ENCODE measurements at places on chromosomes 13 and 19. TPM values are rescaled to one million over a fixed set of nuclear protein-coding genes. Genes with fewer than 3 reads are reported as not detected.

DNA sequence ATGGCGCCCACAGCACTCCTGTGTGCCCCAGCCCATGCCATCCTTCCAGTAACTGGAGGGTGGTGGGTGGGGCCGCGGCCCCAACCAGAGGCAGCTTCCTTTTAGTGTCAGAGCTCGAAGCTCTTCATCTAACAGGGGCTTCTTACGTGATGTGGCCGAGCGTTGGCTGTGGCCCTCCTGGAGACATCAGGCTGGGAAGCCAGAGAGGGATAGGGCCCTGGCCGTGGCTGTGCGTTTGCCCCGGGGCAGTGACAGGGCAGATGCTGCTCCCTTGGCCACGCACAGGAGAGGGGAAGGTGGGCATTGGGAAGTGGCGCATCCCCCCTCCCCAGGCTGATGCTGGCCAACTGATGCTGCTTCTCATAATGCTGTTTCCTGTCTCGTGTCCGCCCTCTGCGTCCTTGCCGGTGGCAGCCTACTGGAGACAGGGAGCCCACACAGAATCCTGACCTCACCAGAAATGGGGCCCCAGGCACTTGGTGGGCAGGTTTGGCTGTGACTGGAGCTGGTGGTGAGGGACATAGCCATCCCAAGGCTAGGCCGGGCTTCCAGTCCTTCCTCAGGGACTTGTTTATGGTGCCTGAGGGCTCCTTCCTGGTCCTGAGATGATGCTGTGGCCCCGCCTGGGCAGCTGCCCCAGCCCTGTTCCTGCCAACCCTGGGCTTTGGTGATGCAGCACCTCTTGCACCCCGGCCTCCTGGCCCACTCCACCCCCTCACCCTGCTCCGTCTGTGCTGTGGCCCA is 34.3 kb downstream of the ATP4B start:
- no peak for DNase-seq

GRCh38 chr19:16252459-16253205 is 54.9 kb downstream of the AP1M1 start:
- peak; percentile 44 for DNase-seq

DNA sequence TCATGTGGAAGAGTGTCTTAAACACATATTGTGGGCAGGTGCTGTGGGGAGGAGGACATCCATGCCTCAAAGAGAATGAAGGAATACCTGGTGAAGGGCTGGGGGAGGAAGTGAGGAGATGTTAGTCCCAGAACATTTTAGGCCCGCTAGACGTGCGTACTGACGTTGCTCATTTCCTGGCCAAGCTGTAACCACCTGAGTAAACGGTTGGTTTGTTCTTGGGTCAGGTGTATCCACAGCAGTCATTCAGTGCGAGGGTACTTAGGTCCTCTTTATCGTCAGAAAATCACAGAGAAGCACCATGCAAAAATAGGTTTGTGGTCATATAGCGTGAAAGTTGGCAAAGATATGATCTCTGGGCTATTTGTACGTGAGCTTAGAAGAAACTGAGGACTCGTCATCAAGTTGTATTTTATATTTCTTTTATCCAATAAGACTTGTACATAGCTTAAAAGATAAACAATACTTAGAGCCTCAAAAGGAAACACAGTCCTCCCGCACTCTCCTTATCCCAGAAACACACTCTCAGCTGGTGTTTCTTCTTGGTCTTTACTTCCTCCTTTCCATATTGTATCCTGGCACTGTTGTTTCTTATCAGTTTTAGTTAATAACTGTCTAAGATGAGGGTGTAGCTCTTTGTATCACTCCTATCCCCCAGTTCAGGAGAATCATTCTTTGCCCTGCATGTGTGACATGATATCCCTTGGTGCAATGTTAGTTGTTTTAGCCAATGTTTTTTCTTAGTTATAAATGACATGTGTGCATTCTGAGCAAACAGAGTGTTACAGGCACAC is 52.0 kb downstream of the ARHGEF7 start:
- DNase-seq: no peak

GRCh38 chr19:57803265-57803593 is 11.5 kb downstream of the ZNF552 start:
- DNase-seq: no peak

- DNase-seq: no peak
Measured at GRCh38 chr13:40652588-40652940, 13.9 kb downstream of the FOXO1 start.

GRCh38 chr13:27424246-27425157 is at the start of gene GTF3A:
TSS of gene GTF3A (plus strand) at chr13:27424619.
- DNase-seq: peak; percentile 87

DNA sequence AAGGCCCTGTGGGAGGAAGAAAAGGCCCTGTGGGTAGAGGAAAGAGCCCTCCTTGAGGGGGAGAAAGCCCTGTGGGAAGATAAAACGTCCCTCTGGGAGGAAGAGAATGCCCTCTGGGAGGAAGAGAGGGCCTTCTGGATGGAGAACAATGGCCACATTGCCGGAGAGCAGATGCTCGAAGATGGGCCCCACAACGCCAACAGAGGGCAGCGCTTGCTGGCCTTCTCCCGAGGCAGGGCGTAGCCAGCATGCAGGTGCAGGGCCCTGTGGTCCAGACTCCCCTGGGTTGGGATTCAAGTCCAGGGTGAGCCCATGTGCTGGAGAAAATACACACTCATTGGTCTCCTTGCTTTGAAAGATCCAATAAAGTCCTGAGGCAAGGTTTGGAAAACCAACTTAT is 4.1 kb downstream of the CCDC70 start:
- DNase-seq: no peak

DNA sequence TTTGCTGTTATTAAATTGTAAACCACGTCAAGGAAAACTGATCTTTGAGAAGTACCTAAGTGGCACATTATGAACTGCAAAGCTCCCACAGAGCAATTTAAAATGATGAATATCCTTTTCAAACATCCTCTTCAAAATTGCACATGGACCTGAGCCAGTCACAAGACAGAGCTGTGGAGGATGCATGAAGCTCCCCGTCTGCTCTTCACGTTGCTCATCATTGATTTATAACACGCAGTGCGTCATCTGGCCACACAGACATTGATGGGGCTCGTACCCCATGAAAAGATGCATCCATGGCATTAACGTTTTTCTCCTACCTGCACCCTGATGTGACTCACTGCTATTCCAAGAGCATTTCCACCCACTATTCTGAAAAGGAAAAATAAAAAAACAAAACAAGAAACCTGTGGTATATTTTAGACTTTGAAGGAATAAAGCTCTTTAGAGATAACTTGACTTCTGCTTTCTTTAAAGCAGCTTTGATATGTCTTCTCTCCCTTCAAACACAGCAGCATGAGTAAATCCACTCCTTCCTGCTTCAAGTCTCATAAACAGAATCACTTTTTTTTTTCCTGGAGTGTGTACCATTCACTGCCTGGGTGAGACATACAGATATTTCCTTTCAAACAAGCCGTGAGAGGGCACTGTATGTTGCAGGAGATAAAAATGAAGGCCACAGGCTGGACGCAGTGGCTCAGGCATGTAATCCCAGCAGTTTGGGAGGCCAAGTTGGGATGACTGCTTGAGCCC is 7.2 kb upstream of the SERTM1 start:
- no peak for DNase-seq

- peak; percentile 87 for DNase-seq
Measured at GRCh38 chr13:110712081-110712848, 1.2 kb upstream of the ING1 start.

GRCh38 chr13:83221256-83221655 is 661.0 kb downstream of the SLITRK1 start:
- no peak for DNase-seq

DNA sequence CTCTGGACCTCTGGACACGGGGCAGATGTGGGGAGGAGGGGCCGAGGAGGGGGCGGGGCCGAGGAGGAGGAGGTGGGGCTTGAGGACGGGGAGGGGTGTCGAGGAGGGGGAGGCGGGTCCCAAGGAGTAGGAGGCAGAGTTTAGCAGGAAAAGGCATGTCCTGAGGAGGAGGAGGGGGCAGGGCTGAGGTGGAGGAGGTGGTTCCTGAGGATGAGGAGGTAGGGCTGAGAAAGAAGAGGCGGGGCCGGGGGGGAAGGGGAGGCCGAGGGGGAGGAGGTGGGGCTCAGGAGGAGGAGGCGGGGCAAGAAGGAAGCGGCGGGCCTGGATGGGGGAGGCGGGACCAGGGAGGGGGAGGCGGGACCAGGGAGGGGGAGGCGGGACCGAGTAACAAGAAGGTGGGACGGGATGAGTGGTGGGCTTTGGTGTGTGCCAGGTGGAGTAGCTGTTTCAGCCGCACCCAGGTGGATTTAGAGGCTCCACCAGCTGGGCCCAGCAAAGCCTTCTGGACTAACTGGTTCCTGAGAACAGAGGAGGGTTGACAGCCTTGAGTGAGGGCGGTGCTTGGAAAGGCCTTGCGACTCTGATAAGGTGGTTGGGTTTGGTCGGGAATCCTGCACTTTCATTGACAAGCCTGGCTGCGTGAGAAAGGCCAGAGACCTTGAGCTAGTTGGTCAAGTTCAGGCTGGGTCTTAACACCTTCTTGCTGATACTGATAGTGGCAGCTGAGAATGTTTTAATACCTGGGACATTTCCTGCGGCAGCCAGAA is 7.7 kb downstream of the TECR start:
- DNase-seq: peak; percentile 89

DNA sequence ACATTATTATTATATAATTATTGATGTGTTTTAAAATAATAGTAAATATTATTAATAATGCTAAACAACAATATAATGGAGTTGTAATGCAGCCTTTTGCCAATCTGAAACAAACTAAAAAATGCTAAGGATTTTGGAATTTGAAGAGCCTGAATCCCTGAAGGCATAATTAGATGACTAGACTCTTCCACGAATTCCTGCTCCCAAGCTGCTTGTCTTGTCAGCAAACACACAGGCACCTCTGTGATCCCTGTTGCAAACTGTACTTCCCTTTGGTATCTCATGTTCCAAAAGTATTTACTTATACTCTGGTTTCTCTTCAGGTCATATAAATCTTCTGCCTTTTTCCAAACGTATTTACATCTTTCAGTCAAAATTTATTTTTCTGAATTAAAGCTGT is 1862.4 kb downstream of the OLFM4 start:
- no peak for DNase-seq

- DNase-seq: peak; percentile 86
Measured at GRCh38 chr19:5048091-5048726, 79.3 kb downstream of the KDM4B start.

GRCh38 chr19:30092721-30093569 is 150.9 kb downstream of the URI1 start:
- DNase-seq: no peak

GRCh38 chr13:26198116-26198515 is 24.0 kb downstream of the RNF6 start:
- DNase-seq: no peak

DNA sequence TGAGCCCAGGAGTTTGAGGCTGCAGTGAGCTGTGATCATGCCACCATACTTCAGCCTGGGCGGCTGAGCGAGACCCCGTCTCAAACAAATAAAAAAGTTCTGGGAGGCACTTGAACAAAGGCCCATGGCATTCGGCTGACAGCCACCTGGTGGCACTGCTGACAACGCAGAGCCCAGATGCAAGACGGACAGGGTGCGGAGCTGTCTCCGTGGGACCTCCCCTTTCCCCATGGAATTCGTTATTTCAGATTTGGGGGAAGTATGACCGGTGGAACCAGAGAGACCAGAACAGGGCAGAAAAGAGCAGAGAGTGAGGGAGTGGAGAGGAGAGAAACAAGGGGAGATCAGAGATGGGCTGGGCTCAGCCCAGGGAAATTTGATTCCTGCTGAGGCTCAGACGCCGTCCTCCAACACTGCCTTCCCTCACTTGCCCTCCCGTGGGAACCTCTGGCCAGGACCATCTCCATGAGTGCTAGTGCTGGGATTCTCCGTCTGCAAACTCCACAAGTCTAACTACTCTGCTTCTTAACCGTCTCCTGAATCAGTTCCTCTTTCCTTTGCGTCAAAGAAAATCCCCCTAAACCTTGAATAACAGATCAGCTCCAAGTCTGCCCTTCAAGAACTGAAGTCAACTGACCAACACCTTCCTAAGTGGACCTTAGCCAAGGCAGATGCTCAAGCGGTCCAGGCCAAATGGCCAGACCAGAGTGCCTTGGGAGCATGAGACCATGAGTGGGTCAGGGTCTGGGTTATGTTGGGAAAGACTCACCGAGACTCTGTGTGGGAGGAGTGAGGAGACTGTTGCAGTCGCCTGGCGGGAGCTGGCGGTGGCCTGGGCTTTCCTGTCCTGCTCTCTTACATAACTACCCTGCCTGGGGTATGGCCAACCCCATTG is 11.9 kb upstream of the ATF5 start:
- DNase-seq: no peak

The SLITRK6 gene
- 1.0 TPM for total RNA-seq

The CNMD gene
- not detected for total RNA-seq

The TMIGD2 gene
- 0.29 TPM for total RNA-seq

The ZNF98 gene
- total RNA-seq: 4.9 TPM

The NXNL1 gene
- 0.56 TPM for total RNA-seq

The METTL21C gene
- not detected for total RNA-seq

The PRR22 gene
- total RNA-seq: 0.47 TPM

The GARIN5A gene
- 1.5 TPM for total RNA-seq

The GDF15 gene
- 1.5 TPM for total RNA-seq

The ACER1 gene
- total RNA-seq: not detected

The SLC8A2 gene
- not detected for total RNA-seq

The CD177 gene
- total RNA-seq: 0.27 TPM

The CLDND2 gene
- 1.3 TPM for total RNA-seq

The MYO1F gene
- 19.5 TPM for total RNA-seq

The CDX2 gene
- total RNA-seq: not detected

Data from left cardiac atrium (tissue), 4 donors.